ENCODE measurements at places on chromosomes 2 and 18. TPM values are rescaled to one million over a fixed set of nuclear protein-coding genes. Genes with fewer than 3 reads are reported as not detected.

GRCh38 chr2:11155381-11156035 is at the start of gene SLC66A3:
SLC66A3 (plus strand) TSS chr2:11155467; CDS start chr2:11155547, 80 bp downstream.
- peak within 1 kb of the TSS; percentile 91 for H3K27ac ChIP-seq
- peaks cover 19% of the 10 kb centered on the region for H3K4me1 ChIP-seq
- no peaks in the 10 kb centered on the region for H3K27me3 ChIP-seq
- H3K36me3 ChIP-seq = no peaks in the 10 kb centered on the region

DNA sequence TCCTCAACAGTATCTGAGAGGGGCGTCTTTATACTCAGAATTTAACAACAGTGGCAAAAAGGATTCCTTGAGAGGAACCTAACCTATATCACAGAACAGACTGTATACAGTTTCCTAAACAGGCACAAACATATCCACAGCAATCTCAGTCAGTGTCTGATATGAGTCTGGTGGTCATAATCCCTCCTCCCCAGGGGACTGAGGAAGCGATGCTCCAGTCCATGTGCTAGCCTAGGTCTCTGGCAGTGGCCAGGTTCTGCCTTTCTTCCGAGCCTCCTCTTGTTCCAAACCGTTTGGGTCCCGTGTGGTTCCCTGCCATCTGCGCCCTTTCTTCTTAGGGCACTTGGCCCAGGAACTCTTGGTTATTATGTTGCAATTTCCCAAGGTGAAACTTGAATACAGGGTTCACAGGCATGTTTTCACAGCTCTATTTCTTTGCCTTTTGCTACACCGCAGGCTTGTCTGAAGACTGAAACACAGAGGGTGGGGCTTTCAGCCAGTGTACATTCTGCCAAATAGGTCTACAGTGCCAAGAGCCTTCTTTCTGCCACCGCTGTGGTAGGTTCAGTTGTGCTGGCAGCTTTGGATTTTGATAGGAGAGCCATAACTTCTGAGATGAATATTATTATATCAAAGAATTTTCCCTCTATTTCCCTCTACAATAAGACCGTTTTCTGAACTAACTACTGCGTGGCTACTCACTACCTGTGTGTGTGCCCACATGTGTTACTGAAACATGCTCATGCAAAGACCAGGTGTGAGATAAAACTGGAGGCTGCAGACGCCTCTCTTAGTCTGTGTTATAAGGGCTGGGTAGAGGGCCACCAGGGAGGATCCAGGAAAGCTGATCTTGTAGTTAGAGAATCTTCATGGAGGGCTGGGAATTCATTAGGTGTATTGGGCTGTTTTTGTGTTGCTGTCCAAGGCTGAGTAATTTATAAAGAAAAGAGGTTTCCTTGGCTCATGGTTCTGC is 75.0 kb upstream of the HAAO start:
- H3K27me3 ChIP-seq = no peaks in the 10 kb centered on the region
- DNase-seq = no peak
- H3K4me1 ChIP-seq = no peaks in the 10 kb centered on the region
- H3K36me3 ChIP-seq = peaks cover 8% of the 10 kb centered on the region
- no peak overlapping the region for H3K27ac ChIP-seq

- H3K27ac ChIP-seq = no peak overlapping the region
- no peaks in the 10 kb centered on the region for H3K4me1 ChIP-seq
- no peaks in the 10 kb centered on the region for H3K36me3 ChIP-seq
- H3K4me3 ChIP-seq = no peak overlapping the region
Measured at GRCh38 chr2:88845772-88846661, 154.5 kb downstream of the RPIA start.

The CRYGD gene
- not detected for total RNA-seq

DNA sequence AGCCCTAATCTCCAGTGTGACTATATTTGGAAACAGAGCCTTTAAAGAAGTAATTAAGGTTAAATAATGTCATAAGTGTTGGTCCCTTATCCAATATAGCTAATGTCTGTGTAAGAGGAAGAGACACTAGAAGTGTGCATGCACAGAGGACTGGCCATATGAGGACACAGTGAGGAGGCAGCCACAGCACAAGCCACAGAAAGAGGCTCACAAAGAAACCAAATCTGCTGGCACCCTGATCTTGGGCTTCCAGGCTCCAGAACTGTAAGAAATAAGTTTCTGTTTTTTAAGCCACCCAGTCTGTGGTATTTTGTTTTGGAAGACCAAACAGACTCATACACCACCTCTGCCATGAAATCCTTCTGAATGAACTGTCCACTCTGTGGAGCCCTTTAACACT is 186.4 kb upstream of the SLC39A10 start:
- no peak overlapping the region for H3K27ac ChIP-seq
- no peaks in the 10 kb centered on the region for H3K36me3 ChIP-seq
- peaks cover 21% of the 10 kb centered on the region for H3K27me3 ChIP-seq
- peaks cover 4% of the 10 kb centered on the region for H3K4me1 ChIP-seq
- DNase-seq = no peak
- no peak overlapping the region for H3K4me3 ChIP-seq

- no peak overlapping the region for H3K27ac ChIP-seq
- peaks cover 10% of the 10 kb centered on the region for H3K27me3 ChIP-seq
- no peak overlapping the region for H3K4me3 ChIP-seq
- no peaks in the 10 kb centered on the region for H3K36me3 ChIP-seq
- no peak for DNase-seq
Measured at GRCh38 chr2:102253140-102253752, 58.1 kb upstream of the IL1RL1 start.

The GPR75 gene
- 1.2 TPM for total RNA-seq

- H3K27ac ChIP-seq = no peak overlapping the region
- H3K4me1 ChIP-seq = no peaks in the 10 kb centered on the region
- H3K4me3 ChIP-seq = no peak overlapping the region
- peaks cover 24% of the 10 kb centered on the region for H3K27me3 ChIP-seq
Measured at GRCh38 chr2:8324164-8324856, 357.5 kb upstream of the ID2 start.

The MEP1B gene
- not detected for total RNA-seq

DNA sequence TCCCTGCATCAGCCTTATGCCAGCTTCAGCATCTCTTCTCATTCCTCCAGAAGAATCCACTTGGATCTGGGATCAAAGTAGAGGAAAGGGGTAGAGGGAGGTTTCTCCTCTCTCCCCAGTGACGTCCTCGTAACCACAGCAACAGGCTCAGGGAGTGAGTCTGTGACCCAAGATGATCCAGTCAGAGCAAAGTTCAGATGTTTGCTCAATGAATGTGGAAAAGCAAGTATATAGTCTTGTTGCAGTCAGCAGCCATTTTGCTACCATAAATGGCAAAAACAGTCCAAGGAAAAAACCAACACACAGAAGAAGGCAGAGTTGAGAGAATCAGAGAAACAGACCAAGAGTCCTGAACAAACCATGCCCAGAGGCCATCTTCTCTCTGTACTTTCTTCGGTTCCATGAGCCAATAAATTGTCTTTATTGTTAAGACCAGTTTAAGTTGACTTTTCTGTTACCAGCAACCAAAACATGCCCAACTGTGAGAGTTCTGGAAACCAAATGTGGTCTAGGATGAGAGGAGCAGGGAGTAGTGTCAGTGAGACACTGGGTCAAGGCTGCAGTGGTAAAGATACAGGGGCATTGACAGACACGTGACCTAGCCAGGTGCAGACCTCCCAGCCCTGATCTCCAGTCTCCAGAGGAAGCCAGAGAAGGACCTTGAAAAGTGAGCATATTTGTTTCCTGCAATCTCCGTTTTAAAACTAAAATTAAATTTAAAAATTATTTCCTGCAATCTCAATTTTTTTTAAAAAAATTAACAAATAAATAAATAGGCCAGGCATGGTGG is 3.2 kb upstream of the CXCR1 start:
- no peak overlapping the region for H3K4me3 ChIP-seq
- no peak overlapping the region for H3K27ac ChIP-seq
- H3K4me1 ChIP-seq = no peaks in the 10 kb centered on the region
- H3K27me3 ChIP-seq = peaks cover 56% of the 10 kb centered on the region

- DNase-seq = no peak
- H3K36me3 ChIP-seq = peaks cover 8% of the 10 kb centered on the region
- peaks cover 63% of the 10 kb centered on the region for H3K4me1 ChIP-seq
Measured at GRCh38 chr2:37665604-37666362, 5.7 kb downstream of the CDC42EP3 start.

The TMEM163 gene
- not detected for total RNA-seq

GRCh38 chr2:138853296-138853695 is 73.1 kb upstream of the NXPH2 start:
- DNase-seq = no peak
- no peaks in the 10 kb centered on the region for H3K4me1 ChIP-seq
- no peaks in the 10 kb centered on the region for H3K36me3 ChIP-seq
- peaks cover 5% of the 10 kb centered on the region for H3K27me3 ChIP-seq
- H3K4me3 ChIP-seq = no peak overlapping the region
- H3K27ac ChIP-seq = no peak overlapping the region

DNA sequence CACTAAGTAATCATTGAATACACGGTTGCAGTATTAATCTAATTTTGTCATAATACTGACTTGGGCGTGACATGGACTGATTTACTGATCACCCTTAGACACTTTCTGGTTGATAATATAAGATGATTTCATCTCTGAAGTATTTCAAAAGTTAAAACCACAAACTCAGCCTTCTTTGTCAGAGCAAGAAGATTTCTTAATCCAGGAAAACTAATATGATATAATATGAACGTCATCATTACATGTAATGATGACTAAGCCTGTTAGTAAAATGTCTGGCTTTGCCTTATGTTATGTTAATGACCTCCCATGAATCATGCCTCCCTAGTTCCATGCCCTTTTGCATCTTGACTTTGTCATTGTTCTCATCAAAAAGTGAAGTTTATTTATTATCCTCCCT is 1325.0 kb upstream of the CDH2 start:
- no peaks in the 10 kb centered on the region for H3K36me3 ChIP-seq
- H3K27ac ChIP-seq = no peak overlapping the region
- no peak overlapping the region for H3K4me3 ChIP-seq
- no peaks in the 10 kb centered on the region for H3K27me3 ChIP-seq

The PLB1 gene
- 0.64 TPM for total RNA-seq

- H3K27ac ChIP-seq = no peak overlapping the region
- H3K4me1 ChIP-seq = no peaks in the 10 kb centered on the region
- DNase-seq = no peak
- no peaks in the 10 kb centered on the region for H3K27me3 ChIP-seq
- H3K4me3 ChIP-seq = no peak overlapping the region
Measured at GRCh38 chr18:68387246-68387645, 327.7 kb downstream of the TMX3 start.

DNA sequence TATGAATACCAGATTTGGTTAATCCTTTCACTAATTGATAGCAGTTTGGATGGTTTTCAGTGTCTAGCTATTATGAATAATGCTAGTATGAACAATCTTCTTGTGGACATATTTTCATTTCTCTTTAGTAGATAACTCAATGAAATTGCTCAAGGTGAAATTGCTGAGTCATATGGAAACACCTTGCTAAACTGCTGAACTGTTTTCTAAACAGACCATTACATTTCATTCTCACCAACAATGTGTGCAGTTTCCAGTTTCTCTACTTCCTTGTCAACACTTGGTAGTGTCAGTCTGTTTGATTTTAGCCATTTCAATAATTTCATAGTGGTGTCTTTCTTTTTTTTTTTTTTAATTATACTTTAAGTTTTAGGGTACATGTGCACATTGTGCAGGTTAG is 250.0 kb downstream of the HRH4 start:
- no peak overlapping the region for H3K4me3 ChIP-seq
- no peak for DNase-seq
- H3K27ac ChIP-seq = no peak overlapping the region
- H3K27me3 ChIP-seq = peaks cover 3% of the 10 kb centered on the region
- no peaks in the 10 kb centered on the region for H3K36me3 ChIP-seq
